Neural crest cell (in vitro differentiated cells): ENCODE measurements at places on chromosomes 6 and 20. TPM values are rescaled to one million over a fixed set of nuclear protein-coding genes. Genes with fewer than 3 reads are reported as not detected.
A peak's percentile ranks its signal among the peaks of the same experiment; 100 is the strongest.

The SEMG2 gene
- not detected in 2 replicates for total RNA-seq

DNA sequence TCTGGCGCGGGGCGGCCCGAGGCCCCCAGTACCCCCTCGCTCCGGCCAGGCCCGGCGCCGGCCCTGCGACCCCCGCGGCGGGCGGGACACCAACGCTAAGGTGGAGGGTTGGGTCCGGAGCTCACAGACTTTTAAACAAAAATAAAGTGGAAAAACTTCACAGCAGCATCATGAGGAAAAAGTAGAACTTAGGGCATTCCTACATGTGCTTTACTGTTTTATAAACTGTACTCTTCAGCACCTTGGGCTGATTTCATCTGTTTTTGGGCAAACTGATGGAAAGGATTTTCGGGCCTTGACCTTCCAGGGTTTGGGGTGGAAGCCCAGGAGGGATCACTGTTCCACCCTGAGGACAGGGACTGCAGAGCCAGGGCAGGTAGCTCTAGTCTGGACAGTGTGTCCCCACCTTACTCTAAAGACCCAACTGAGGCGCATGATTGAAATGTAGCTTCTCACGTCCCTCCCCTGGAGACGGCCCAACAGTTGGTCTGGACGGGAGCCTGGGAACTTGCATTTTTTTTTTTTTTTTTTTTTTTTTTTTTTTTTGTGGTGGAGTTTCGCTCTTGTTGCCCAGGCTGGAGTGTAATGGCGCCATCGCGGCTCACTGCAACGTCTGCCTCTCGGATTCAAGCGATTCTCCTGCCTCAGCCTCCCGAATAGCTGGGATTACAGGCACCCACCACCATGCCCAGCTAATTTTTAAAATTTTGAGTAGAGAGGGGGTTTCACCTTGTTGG, 740 bp downstream of the NELFCD start:
- no peaks in the 10 kb centered on the region for H3K27me3 ChIP-seq
- peaks cover 8% of the 10 kb centered on the region for H3K36me3 ChIP-seq
- H3K4me1 ChIP-seq: peaks cover 27% of the 10 kb centered on the region
- peak overlapping the region; percentile 94 for H3K4me3 ChIP-seq
- peak overlapping the region; percentile 77 for H3K27ac ChIP-seq

The CTCFL gene
- 0.09 and 0.14 TPM in 2 replicates for total RNA-seq

DNA sequence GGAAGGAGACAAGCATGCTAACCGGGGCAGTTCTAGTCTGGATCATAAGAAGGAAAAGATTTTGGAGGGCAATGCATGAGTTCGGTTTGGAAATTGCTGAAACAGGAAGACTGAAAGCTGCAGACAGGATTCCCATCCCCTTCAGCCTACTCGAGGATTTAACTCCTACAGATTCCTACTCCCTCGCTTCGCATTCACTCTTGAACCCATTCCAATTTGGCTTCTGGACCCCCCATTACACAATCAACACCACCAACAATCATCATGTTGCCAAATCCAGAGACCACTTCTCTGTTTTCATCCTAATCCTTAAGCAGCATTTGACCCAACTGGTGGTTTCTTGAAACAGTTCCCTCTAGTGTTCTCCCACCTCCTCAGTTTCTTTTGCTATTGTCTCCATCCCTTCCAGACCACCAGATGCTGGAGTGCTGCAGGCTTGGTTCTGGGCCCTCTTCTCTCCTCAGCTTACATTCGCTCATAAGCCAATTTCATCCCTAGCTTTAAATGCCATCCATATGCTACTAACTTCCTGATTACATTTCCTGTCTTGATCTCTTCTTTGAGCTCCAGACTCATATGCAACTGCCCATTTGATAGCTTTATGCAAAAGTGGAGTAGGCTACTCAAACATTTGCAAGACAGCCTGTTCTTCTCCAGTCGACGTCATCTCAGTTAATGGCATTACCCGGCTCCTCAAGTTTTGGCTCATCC, 66.5 kb downstream of the DTNBP1 start:
- no peak overlapping the region for H3K4me3 ChIP-seq
- no peaks in the 10 kb centered on the region for H3K27me3 ChIP-seq
- peaks cover 12% of the 10 kb centered on the region for H3K4me1 ChIP-seq

The GABRR1 gene
- 0.12 TPM in 1 of 2 replicates, not detected in the other for total RNA-seq

The PRKN gene
- 2.0 and 3.2 TPM in 2 replicates for total RNA-seq

GRCh38 chr20:36367907-36368799, 62.0 kb downstream of the DLGAP4 start:
- H3K4me3 ChIP-seq: no peak overlapping the region
- DNase-seq: no peak
- no peaks in the 10 kb centered on the region for H3K4me1 ChIP-seq
- H3K27ac ChIP-seq: no peak overlapping the region
- peaks cover 17% of the 10 kb centered on the region for H3K27me3 ChIP-seq
- no peaks in the 10 kb centered on the region for H3K36me3 ChIP-seq

GRCh38 chr20:18057994-18058349, 256 bp upstream of the OVOL2 start:
- no peak for DNase-seq
- no peaks in the 10 kb centered on the region for H3K36me3 ChIP-seq
- H3K27ac ChIP-seq: no peak overlapping the region
- peaks cover 13% of the 10 kb centered on the region for H3K4me1 ChIP-seq
- peak overlapping the region; percentile 56 for H3K4me3 ChIP-seq
- H3K27me3 ChIP-seq: peaks cover 95% of the 10 kb centered on the region

DNA sequence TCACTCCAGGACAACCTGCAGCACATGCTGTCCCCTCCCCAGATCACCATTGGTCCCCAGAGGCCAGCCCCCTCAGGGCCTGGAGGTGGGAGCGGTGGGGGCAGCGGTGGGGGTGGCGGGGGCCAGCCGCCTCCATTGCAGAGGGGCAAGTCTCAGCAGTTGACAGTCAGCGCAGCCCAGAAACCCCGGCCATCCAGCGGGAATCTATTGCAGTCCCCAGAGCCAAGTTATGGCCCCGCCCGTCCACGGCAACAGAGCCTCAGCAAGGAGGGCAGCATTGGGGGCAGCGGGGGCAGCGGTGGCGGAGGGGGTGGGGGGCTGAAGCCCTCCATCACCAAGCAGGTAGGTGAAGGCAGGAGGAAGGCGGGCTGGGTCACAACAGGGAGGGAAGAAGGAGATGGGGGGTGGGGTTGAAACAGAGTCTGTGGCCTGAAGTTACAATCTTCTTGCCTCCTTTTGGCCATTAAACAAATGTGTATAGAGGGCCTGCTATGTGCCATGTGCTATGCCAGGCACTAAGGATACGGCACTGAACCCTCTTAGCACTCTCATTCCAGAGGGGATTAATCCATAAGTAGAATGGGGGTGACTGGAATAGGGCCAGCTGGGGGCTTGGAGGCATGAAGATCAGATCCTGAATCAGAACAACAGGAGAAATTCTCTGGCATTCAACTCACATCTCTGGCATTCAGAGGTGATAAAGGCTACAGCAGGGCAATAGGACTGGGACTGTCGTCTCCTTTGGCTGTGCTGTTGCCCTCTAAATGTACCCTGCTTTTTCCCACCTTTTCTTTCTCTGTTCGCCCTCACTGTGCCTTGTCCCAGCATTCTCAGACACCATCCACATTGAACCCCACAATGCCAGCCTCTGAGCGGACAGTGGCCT, 10.5 kb upstream of the ZBTB9 start:
- H3K4me3 ChIP-seq: no peak overlapping the region
- no peaks in the 10 kb centered on the region for H3K4me1 ChIP-seq
- no peak overlapping the region for H3K27ac ChIP-seq
- no peak for DNase-seq
- H3K36me3 ChIP-seq: peaks cover 14% of the 10 kb centered on the region
- no peaks in the 10 kb centered on the region for H3K27me3 ChIP-seq

- H3K27me3 ChIP-seq: peaks cover 56% of the 10 kb centered on the region
- DNase-seq: no peak
- no peak overlapping the region for H3K4me3 ChIP-seq
- H3K4me1 ChIP-seq: no peaks in the 10 kb centered on the region
These were observed 64.0 kb downstream of the FOXA2 start for GRCh38 chr20:22520381-22520780.

The RRAGD gene
- total RNA-seq: 12.8 and 14.0 TPM in 2 replicates

GRCh38 chr6:163620101-163620500, 205.6 kb downstream of the QKI start:
- H3K4me3 ChIP-seq: no peak overlapping the region
- H3K27me3 ChIP-seq: no peaks in the 10 kb centered on the region
- DNase-seq: no peak
- H3K4me1 ChIP-seq: peaks cover 6% of the 10 kb centered on the region
- peaks cover 3% of the 10 kb centered on the region for H3K36me3 ChIP-seq

The GLP1R gene
- total RNA-seq: 0.65 and 0.89 TPM in 2 replicates

The NRSN1 gene
- 0.48 and 0.54 TPM in 2 replicates for total RNA-seq

- no peaks in the 10 kb centered on the region for H3K27me3 ChIP-seq
- H3K36me3 ChIP-seq: peaks cover 7% of the 10 kb centered on the region
These were observed 102.8 kb downstream of the MOXD1 start for GRCh38 chr6:132298344-132298949.
